ENCODE measurements at places on chromosomes 6 and 20.

DNA sequence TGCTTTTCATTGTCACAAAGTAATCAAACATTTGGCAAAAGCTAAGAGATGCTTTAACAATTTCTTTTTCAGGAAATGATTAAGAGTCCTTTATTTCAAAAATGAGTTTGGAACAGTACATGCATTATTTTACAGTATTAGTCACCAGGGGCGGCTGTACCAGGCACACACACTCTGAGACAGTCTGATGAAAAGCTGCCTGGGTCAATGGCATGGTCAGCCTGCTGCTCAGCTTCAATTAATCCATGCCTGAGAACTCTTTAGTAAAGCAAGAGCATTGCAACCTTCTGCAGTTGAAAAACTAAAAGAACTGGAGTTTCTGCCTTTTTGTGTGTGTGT lies 105.5 kb downstream of the TULP4 start:
- no peak for DNase-seq

DNA sequence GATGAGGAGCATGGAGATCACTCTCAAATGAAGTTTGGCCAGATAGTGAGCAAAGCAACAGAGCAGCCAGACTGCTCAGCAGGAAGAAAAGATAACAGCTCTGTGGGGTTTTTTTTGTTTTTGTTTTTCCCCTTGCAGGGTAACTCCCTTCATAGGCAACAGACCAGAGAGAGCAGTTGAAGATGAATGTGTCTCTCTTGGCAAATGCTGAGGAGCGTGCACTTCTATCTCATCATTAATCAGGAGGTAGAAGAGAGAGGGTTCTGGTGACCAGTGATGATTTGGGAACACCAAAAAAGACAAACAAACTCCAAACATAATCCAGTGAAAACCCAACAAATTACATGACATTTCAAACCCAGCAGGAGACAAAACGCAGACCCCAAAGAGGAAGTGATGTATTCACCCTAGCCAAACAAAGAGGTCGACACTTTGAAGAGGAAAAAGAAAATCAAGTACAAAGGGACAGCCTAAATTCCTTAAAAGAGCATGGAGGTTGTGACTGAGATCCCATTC lies 66.2 kb upstream of the RREB1 start:
- no peak for DNase-seq

DNA sequence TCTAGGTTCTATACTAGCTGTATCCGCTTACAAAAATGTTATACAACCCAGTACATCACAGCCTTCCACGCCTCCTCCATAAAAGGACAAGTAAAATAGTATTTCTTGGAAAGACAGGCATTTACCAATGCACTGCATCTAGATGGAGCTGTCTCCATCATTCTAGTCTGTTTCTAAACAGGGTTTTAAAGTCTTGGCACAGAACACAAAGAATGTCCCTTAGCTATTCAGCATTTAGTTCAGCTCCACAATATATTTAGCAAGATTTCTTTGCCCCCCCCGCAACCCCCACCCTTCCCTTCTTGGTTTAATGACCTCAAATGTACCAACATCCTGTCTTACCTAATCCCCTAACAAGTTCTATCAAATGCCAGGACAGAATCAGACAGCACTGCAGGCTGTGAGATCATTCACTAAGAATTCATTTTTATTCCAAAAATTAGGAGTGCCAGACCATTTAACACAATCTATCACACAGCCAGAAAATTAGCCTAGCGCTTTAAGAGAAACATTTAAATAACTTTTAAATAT lies 198.6 kb downstream of the BACH2 start:
- peak; percentile 93 for DNase-seq

- no peak for DNase-seq
Observed at GRCh38 chr20:64029293-64030117, 6.5 kb upstream of the C20orf204 start.

GRCh38 chr6:111837641-111838500 lies 35.4 kb downstream of the FYN start:
- DNase-seq: no peak

DNA sequence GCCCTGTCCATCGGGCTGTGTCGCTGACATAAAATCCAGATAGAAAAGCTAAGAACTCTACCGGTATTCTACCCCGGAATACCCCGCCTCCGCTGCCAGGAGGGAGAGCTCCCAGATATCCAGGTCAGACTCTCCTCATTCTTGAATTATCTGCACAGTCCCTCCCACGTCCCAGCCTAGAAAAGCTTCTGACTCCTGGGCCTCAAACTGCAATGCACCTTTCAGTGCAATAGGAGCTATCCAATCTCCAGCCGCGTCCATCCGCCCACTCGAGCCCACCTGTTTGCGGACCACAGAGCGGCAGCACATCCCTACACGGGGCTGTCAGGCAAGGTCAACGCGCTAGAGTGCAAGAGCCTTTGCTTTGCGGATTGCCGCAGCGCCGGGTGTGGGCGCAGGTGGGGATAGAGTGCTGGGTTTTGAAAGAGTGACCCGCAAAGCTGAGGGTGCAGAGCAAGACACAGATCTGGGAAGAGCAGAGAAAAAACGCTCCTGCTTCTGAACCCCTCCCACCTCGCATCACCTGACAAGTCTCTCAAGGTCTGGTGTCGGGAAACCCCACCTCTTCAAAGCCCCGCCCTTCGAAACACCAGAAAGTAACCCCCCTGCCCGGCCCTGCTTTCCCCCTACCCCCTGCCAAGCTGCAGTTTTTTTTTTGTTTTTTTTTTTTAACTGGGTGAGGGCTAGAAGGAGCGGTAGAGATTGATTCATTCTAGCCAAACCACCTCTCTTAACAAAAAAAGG lies 1.3 kb downstream of the TAPBP start:
- no peak for DNase-seq

- no peak for DNase-seq
Observed at GRCh38 chr6:106802139-106802538, 172.4 kb downstream of the CD24 start.

DNA sequence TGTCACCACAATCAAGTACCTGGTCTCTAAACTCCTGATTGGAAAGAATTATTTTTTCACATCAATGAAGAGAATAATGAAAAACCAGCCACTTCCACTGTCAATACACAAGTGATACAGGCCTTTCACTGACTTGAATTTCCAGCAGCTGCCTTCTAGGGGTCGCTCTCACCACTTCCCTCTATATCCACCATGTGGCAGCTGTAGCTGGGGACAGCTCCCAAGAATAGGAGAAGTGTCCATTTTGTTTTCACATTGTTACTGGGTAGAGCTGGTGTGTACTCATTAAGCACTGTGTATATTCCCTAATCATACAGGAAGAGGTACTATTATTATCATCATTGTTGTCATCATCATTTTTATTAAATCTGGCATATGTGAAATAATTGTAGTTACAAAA lies 438.4 kb upstream of the SPTLC3 start:
- no peak for DNase-seq

GRCh38 chr6:33692760-33693158 lies 18.7 kb downstream of the UQCC2 start:
- no peak for DNase-seq

GRCh38 chr20:5569021-5569420 lies 181.2 kb upstream of the SHLD1 start:
- DNase-seq: no peak

All from GM04503 (cell line).